ENCODE measurements at places on chromosomes 6 and 20.

DNA sequence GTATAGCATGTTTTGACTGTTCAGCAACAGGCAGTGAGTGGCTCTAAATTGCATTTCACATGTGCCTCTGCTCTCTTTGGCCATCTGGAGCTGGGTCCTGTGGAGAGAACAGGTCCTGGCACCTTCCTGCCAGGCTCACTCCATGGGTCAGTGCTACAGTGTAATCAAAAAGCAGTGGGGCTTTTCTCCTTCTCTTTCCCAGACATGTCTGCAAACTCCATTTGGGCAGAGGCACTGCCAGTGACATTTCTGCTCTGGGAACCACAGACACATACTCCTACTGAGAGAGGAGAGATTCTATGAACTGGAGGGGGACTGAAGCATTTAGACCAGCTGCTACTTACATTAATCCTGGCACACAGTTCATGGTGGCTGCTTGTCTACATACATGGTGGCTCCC lies 68.3 kb upstream of the TRAF3IP2 start:
- DNase-seq: no peak

GRCh38 chr6:322259-322930 lies 30.1 kb downstream of the DUSP22 start:
- no peak for DNase-seq

DNA sequence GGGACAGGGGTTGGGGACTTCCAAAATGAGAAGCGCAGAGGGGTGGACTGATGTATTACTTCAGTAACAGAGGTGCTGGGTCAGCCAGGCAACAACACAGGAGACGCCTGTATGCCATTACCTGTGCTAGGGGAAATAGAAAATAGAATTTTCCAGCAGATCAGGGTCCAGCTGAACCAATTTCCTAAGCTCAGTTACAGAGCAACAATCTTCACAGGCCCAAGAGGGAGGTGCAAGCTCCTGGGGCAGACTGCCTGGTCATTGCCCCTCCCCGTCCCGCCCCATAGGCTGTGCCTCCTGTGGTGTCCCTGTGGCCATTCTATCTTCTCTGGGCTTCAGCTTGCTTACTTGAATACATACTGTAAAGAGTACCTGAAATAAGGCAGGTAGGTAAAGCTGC lies 3.7 kb downstream of the KCNK5 start:
- DNase-seq: no peak

DNA sequence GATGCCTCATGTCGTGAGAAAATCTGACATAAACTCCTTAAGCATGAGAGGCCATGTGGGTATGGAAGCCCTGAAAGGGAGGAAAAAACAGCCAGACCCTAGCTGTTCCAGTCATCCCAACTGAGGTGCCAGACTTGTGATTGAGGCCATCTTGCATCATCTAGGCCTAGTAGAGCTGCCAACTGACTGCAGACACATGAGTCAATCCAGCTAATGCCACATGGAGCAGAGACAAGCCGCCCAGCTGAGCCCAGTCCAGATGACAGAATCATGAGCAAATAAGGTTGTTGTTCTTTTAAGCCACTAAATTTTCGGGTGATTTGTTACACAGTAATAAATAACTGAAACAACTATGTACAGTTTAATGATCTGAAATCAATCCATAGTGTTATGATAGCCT lies 680.9 kb downstream of the MAFB start:
- no peak for DNase-seq

GRCh38 chr6:1892716-1893115 lies 283.0 kb downstream of the FOXC1 start:
- no peak for DNase-seq

GRCh38 chr20:53828682-53829254 lies 235.1 kb upstream of the ZNF217 start:
- DNase-seq: no peak

GRCh38 chr6:153553627-153554026 lies 422.5 kb upstream of the RGS17 start:
- no peak for DNase-seq

DNA sequence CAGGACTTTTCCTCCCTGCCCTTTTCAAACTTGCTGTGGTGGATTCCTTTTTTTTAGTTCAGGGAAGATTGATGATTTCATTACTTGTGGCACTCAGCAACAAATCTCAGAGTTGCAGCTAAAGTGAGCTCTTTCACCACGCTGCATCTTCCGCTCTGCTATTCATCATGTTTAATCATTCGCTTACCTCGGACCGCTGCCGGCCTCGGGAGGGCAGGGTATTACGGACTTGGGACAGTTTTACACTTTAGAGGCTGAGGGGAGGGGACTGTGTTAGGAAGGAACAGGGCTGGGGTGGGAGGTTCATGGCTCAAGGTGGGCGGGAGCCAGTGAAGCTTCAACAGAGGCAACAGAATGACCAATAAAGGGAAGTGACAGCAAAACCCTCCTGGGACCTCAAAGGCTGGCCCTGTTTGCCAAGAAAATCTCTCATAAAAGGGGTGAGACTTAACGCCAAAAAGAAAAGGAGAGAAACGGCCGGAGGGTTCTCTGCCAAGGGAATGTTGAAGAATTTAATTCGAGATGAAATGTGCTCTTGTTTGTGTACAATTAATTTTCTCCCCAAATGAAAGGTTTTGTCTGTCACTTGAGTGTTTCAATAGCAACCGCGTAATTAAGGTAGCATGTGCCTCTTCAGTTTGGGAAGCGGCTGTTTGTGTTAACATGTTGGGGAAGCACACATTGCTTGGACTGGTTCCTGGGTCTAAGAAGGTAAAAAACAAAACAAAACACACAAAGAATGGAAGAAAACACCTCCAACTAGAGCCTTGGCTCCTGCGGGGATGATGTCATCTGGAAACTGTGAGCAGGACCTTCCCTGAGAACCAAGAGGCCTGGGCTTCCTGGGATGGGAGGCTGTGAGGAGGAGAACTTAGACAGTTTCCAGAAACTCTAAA lies 72.5 kb upstream of the SULF2 start:
- no peak for DNase-seq

DNA sequence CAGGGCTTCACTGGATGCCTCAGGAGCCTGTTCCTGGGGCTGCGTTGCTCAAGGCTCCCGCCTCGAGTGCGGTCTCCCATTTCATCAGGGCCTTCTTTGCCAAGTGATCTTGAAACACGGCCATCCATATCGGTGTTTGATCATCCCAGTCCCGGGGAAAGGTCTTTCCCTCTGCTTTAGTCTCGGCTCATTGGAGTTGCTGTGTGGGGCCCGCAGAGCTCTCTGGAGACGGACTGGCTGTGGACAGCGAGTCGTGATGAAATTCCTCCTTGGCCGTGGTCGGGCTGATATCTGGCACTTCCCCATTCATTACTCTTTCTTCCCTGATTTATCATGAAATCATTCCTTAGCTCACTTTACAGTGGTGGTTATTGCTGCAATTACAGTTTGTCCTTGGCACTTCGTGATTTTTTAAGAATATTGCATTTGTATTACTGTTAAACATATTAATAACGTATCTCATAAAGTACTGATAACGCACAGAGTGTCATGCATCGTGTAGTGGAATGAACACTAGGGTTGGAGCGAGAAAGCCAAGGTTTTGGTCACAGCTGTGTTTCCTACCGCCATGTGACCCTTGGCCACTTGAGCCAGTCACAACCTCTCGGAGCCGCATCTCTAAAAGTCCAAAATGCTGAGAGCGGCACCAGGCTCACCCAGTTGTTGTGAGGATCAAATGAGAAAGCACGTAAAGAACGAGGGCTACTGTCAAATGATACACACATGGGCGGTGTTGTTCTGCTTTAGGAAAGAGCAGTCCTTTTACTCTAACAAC lies 71.8 kb downstream of the MTHFD1L start:
- no peak for DNase-seq

DNA sequence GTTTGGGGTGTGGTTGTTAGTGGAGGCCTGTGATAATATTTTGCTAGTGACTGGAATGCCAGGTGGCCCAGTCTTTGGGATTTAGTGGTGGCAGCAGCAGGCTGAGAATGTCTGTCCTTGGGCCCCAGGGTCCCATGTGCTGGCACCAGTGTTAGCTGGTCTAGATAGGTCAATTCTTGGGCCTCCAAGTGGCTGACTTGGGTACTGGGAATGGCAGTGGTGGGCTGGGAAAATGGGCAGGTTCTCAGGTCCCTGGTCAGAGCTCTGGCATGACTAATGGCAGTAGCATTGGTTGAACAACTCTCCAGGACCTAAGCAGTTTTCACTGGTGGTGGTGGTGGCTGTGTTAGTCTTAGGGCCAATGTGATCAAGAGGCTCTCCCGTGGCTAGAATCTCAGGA lies 50.3 kb downstream of the OLIG3 start:
- DNase-seq: no peak

DNA sequence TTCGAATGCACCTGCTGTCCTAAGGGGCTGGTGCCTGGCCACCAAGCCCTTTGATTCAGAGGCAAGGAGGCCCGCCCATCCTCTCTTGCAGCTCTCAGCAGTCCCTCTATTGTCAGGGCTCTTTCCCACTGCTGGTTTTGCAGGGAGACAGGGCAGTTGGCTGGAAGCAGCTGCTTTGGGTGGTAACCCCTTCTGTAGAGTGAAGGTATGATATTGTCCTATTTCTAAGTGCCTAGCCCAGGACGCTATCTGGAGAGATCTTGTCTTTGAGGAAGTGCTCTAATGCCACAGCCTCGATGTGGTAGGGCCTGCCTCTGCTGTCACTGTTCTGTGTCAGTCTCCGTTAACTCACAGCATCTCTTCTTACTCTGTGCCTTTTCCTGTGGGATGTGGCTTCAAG lies 5.6 kb downstream of the PLCG1 start:
- DNase-seq: no peak

- DNase-seq: no peak
Observed at GRCh38 chr20:36871640-36872570, 4.0 kb upstream of the TLDC2 start.

DNA sequence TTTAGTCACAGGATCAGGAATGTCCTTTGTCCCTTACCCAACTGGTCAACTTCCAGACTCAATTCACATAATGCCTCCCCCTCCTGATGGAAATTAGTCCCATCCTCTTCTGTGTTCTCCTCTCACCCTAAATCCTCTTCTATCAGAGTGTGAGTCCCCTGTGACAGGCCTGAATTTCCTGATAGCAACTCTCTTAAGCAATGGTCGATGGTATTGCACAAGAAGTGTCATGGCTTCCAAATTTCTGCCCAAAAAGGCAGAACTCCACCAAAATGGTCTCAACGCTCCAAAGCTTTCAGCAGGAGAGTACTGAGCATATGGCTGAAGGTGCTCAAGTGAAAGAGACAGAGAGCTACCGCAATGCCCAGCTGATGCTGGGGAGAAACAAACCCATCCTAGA lies 2.4 kb downstream of the PREP start:
- DNase-seq: no peak

GRCh38 chr6:116438590-116439448 lies 22.4 kb upstream of the CALHM6 start:
- no peak for DNase-seq

DNA sequence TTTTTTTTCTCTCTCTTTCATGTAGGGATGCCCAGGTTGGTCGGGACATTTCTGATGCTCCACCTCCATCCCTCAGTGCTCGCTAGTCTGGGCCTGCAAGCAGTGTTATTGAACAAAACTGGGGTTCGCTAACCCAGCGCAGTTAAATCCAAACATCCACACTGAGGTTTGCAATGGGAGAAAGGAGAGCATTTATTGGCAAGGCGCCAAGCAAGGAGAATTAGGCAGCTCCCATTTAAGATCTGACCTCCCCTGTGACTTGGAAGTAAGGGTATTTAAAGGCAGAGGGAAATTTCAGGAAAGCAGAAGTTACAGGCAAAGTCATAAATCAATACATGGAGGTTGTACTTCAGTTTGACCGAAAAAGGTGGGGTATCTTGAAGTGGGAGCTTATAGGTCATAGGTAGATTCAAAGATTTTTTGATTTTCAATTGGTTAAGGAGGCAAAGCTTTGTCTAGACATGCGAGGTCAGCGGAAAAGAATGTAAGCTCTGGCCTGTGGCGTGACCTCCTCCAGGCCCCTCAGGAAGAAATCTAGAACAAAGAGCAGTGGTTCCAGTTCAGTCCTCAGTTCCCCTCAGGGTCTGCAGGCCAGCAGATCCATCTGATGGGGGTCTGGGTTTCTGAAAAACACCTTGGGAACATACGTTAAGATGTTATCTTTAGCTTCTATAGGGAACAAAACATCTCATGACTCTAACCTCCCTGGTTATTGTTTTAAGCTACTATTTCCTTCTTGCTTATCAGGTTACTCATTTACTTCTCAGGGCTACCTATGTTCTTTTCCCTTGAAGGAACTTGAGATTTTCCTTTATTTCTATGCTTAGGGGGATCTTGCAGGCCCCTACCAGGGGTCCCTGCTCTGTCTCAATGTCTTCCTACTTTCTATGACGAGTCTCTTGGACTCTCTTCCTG lies 66.0 kb upstream of the KIF16B start:
- DNase-seq: no peak

DNA sequence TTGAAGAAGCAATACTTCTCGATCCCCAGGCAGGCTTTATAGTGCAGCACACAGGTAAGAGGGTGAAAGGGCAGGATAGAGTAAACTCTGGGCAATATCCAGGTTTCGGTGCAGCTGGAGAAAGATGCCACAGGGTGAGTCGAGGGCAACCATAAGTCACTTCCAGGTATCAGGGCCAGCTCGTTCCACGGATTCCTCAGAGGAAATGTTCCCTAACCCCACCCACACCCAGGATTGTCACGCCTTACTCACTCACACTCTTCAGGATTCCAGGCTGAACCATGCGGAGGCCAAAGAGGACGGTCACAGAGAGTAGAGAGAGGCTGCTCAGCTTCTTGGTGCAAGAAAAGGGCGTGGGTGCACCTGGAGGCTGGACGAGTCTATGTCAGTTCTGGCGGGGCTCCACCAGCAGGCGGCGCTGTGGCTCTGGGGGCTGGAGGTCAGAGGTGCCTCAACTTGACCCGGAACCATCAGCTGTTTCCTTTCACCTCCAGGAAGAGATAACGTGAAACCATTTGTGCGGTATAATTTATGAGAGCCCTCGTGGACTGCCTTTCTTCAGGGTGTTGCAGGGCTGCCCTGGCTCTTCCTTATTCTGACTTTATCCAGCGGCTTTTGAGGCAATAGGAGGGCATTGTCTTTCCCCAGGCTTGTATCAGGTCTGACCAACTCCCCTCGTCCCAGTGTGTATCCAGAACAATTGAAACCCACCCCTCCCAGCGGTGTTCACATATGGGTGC lies 14.5 kb upstream of the WFDC12 start:
- DNase-seq: peak; percentile 47
